ENCODE measurements at places on chromosomes 12 and 14. TPM values are rescaled to one million over a fixed set of nuclear protein-coding genes. Genes with fewer than 3 reads are reported as not detected.
A peak's percentile ranks its signal among the peaks of the same experiment; 100 is the strongest.

DNA sequence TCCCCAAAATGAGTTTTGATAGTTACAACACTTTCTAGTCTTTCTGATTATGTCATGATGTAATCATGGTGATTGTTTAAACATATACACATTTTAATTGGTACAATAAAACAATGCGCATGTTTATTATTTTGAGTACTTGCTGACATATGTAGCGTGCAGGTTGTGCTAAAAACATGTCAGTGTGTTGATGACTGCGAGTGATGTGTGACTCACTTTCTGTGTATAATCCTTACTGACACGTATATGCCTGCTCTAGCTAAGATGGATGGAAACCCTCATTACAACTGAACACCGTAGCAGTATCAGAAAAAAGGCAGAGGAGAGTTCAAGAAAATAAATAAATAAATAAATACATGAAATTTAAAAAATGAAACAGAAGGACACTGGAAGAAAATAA is 1552.4 kb upstream of the FLRT2 start:
- no peak for DNase-seq
- H3K27ac ChIP-seq: no peak overlapping the region
- H3K27me3 ChIP-seq: no peaks in the 10 kb centered on the region
- peaks cover 51% of the 10 kb centered on the region for H3K4me1 ChIP-seq

GRCh38 chr12:85147331-85147730 is 111.2 kb downstream of the LRRIQ1 start:
- H3K27ac ChIP-seq: no peak overlapping the region
- H3K4me3 ChIP-seq: no peak overlapping the region
- H3K36me3 ChIP-seq: no peaks in the 10 kb centered on the region
- no peaks in the 10 kb centered on the region for H3K27me3 ChIP-seq
- H3K4me1 ChIP-seq: peaks cover 5% of the 10 kb centered on the region

DNA sequence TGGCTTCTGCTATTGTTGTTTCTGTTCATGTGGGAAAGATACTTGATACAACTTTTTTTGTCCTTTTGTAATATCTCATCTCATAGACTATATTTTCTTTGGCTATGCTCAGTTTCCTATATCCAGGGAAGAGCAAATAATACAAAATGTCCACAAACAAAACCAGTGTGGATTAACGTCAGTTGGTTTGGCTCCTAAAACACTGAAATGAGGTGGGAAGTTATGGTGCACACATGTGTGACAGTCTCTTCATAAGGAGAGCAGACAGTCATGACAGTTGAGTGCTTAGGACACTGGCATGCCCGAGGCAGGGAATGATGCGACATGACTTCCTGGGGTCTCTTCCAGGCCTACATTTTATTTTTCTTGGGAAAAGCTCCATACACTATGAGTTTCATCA is 27.5 kb downstream of the RHOJ start:
- no peak overlapping the region for H3K27ac ChIP-seq
- no peak for DNase-seq
- H3K4me1 ChIP-seq: no peaks in the 10 kb centered on the region
- no peaks in the 10 kb centered on the region for H3K27me3 ChIP-seq

DNA sequence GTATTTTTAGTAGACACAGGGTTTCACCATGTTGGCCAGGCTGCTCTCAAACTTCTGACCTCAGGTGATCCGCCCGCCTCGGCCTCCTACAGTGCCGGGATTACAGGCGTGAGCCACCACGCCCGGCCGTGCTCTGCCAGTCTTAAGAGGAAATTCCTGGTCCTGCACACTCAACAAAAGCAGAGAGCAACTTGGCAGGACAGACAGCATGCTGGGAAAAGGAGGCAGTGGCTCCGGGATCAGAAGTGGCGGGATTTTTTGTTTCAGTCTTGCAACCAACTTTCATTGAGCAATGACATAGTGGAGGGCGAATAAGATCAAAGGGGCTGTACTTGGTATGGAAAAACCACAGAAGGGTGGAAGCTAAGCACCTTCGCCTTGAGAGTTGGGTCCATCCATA is 2.1 kb downstream of the CKAP4 start:
- H3K27me3 ChIP-seq: no peaks in the 10 kb centered on the region
- H3K36me3 ChIP-seq: peaks cover 3% of the 10 kb centered on the region
- H3K4me1 ChIP-seq: peaks cover 12% of the 10 kb centered on the region
- H3K27ac ChIP-seq: no peak overlapping the region

- no peaks in the 10 kb centered on the region for H3K4me1 ChIP-seq
- H3K27me3 ChIP-seq: no peaks in the 10 kb centered on the region
- H3K27ac ChIP-seq: no peak overlapping the region
- no peak overlapping the region for H3K4me3 ChIP-seq
Measured at GRCh38 chr12:1459339-1459738, 135.0 kb downstream of the FBXL14 start.

DNA sequence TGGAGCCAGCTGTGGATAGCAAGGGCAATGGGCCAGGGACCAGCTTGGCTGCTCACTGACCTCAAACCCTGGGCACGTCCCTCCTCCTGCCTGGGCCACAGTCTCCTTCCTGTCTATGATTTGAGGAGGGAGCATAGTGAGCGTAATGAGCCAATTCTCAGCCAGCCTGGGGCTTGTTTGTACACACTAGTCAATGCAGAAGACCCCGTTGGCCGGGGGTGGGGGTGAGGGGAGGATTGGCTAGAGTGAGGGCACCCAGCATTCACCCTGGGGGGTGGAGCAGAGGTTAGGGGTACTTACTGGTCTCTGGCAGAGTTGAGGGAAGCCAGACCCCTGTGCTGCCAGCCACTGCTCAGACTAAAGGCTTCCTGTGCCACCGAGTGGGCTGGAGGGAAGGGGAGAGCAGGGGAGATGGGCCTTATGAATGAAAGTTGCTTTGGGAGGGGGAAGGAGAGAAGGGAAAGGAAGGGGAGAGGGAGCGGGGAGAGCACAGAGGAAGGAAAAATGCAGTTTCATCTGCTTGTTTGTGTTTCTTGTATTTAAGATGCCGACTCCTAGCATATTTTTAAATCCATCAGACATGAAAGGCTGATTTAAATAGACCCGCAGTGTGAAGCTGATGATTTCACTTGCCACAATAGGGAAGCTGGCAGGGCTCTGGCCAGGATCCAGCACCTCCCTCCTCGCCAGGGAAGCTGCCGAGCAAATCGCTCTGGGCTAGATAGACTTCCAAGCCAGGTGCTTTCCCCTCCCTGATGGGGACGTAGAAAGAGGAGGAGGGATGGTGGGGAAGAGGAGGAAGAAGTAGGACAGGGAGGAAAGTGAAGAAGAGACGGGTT is 114.0 kb downstream of the PRMT8 start:
- DNase-seq: no peak
- H3K27ac ChIP-seq: no peak overlapping the region
- H3K4me1 ChIP-seq: no peaks in the 10 kb centered on the region
- no peaks in the 10 kb centered on the region for H3K36me3 ChIP-seq
- no peak overlapping the region for H3K4me3 ChIP-seq

- no peak overlapping the region for H3K27ac ChIP-seq
- H3K4me3 ChIP-seq: no peak overlapping the region
- H3K4me1 ChIP-seq: no peaks in the 10 kb centered on the region
- no peaks in the 10 kb centered on the region for H3K27me3 ChIP-seq
- no peaks in the 10 kb centered on the region for H3K36me3 ChIP-seq
Measured at GRCh38 chr12:127052511-127053232, 1214.3 kb upstream of the TMEM132C start.

GRCh38 chr12:12439636-12440035 is 82.8 kb downstream of the BORCS5 start:
- H3K27me3 ChIP-seq: no peaks in the 10 kb centered on the region
- no peaks in the 10 kb centered on the region for H3K36me3 ChIP-seq
- H3K27ac ChIP-seq: no peak overlapping the region
- peaks cover 24% of the 10 kb centered on the region for H3K4me1 ChIP-seq
- DNase-seq: no peak

DNA sequence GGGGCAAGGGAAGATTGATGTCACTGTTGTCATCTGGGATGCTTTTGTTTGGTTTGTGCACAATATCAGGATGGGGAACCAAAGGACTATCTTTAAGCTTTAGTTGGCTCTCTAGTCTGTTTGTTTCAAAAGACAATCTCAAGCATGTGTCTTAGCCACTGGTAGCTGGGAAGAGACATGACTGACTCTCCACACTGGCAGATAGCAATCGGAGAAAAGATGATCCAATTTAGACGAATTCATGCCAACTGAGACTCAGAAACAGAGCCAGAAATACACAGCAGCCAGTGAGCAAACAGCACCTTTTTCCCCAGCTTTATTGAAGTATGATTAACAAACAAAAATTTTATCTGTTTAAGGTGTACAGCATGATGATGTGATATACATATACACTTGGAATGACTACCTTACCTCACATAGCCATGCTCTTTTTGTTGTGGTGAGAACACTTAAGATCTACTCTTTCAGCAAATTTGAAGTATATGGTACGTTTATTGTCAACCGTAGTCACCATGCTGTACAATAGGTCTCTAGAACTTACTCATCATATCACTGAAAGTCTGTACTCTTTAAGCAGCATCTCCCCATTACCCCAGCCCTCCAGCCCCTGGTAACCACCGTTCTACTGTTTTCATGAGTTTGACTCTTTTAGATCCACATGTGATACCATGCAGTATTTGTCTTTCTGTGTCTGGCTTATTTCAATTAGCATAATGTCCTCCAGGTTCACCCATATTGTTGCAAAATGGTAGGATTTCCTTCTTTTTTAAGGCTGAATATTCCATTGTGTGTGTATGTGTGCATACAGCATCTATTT is 50.6 kb downstream of the DUSP16 start:
- H3K27ac ChIP-seq: no peak overlapping the region
- peaks cover 8% of the 10 kb centered on the region for H3K4me1 ChIP-seq
- no peaks in the 10 kb centered on the region for H3K27me3 ChIP-seq
- no peak overlapping the region for H3K4me3 ChIP-seq

DNA sequence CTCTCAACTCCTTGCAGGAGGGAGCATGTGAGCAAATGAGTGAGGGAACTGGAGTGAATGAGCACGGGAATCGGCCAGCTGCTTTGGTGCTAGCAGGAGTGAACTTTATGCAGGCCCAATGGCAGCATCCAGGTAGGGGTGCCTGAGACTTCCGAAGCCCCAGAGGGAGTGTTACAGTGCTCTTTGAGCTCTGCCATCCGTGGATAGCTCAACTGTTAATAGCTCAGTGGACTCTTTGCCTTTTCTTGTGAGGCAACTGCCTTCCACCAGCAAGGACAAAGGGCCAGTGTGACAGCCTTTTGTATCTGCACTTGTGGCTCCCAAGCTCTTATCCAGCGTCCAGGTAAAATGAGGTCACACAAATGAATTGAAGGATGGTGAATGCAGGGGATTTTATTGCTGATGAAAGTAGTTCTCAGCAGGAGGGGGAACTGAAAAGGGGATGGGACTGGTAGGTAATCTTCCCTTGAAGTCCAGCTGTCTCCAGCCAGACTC is 12.9 kb downstream of the CREBL2 start:
- no peaks in the 10 kb centered on the region for H3K36me3 ChIP-seq
- DNase-seq: no peak
- H3K4me1 ChIP-seq: no peaks in the 10 kb centered on the region
- no peak overlapping the region for H3K4me3 ChIP-seq

GRCh38 chr12:54033106-54033979 is 493 bp downstream of the HOXC5 start:
- H3K4me3 ChIP-seq: peak overlapping the region; percentile 52
- no peaks in the 10 kb centered on the region for H3K36me3 ChIP-seq
- H3K27me3 ChIP-seq: no peaks in the 10 kb centered on the region
- H3K27ac ChIP-seq: peak overlapping the region; percentile 90
- peak; percentile 74 for DNase-seq

DNA sequence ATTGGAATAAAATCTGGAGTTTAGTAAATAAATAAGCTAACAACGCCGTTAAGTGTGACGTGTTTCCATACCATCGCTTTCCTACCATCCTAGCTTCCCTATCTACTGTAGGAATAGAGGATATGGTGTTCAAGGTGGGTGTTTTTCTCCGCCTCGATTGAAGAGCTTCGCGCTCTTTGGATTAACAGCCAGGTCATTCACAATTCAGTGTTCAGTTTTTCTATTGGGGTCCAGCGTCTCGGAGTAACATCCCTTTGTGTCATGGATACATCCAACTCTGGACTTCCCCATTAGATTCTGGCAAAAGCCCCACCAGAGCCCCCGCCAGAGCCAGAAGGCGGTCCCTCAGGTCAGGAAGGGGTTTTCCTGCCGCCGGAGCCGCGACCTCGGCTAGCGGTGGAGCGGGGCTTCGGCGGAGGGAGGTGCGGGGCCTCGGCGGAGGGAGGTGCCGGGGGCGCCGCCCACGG is 1.2 kb upstream of the SRGAP1 start:
- no peak for DNase-seq
- H3K4me1 ChIP-seq: peaks cover 18% of the 10 kb centered on the region
- no peak overlapping the region for H3K27ac ChIP-seq
- H3K27me3 ChIP-seq: no peaks in the 10 kb centered on the region

- H3K4me3 ChIP-seq: no peak overlapping the region
- H3K36me3 ChIP-seq: no peaks in the 10 kb centered on the region
- H3K27ac ChIP-seq: no peak overlapping the region
- H3K27me3 ChIP-seq: no peaks in the 10 kb centered on the region
Measured at GRCh38 chr14:105531088-105531893, 4.9 kb downstream of the TMEM121 start.

DNA sequence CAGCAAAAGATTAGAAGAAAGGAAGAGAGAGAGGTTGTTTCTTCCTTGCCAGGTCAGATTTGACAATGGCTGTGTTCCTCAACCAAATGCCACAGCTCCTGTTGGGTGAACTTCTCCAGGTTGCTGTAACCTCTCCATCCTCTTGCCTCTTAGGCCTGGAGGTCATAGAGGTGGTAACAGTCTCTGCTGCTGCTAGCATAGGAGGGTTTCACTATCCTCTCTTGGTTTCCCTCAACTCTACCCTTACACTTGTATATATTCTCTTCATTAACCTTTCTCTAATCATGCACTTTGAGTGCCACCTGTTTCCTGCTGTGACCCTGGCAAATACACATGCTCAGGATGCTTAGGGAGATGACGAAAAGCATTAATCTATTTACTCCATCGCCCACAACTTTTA is 67.7 kb upstream of the HIF1A start:
- H3K36me3 ChIP-seq: no peaks in the 10 kb centered on the region
- no peak overlapping the region for H3K4me3 ChIP-seq
- H3K27me3 ChIP-seq: no peaks in the 10 kb centered on the region
- H3K4me1 ChIP-seq: no peaks in the 10 kb centered on the region
- no peak for DNase-seq

- no peaks in the 10 kb centered on the region for H3K36me3 ChIP-seq
- no peak overlapping the region for H3K4me3 ChIP-seq
- DNase-seq: no peak
- peaks cover 18% of the 10 kb centered on the region for H3K4me1 ChIP-seq
- no peaks in the 10 kb centered on the region for H3K27me3 ChIP-seq
Measured at GRCh38 chr14:73829526-73830431, 21.9 kb upstream of the PTGR2 start.

- no peaks in the 10 kb centered on the region for H3K36me3 ChIP-seq
- no peak for DNase-seq
- H3K4me3 ChIP-seq: no peak overlapping the region
Measured at GRCh38 chr12:107200394-107200793, 107.0 kb upstream of the CRY1 start.

ACOT6 gene
- not detected for total RNA-seq

AICDA gene
- total RNA-seq: not detected

SPTLC2 gene
- 45.8 TPM for total RNA-seq

IL23A gene
- total RNA-seq: not detected

RPL10L gene
- total RNA-seq: not detected

REP15 gene
- 2.3 TPM for total RNA-seq

LRP6 gene
- 78.4 TPM for total RNA-seq

LRRC10 gene
- not detected for total RNA-seq

PKP2 gene
- total RNA-seq: 275 TPM
